ENCODE measurements at places on chromosomes 2 and 18.

DNA sequence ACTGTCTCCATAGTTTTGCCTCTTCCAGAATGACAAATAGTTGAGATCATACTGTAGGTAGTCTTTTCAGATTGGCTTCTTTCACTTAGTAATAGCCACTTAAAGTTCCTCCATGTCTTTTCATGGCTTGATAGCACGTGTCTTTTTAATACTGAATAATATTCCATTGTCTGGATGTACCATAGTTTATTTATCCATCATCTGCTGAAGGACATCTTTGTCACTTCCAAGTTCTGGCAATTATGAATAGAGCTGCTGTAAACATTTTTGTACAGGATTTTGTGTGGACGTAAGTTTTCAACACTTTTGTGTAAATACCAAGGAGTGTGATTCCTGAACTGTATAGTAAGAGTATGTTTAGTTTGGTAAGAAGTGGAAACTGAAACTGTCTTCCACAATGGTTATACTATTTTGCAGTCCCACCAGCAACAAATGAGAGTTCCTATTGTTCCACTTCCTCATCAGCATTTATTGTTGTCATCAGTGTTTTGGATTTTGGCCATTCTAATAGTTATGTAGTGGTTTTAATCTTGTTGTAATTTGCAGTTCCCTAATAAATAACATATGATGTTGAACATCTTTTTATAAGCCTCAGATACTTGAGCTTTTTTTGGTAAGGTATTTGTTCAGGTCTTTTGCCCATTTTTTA lies 18.9 kb downstream of the LTBP1 start:
- DNase-seq: no peak

DNA sequence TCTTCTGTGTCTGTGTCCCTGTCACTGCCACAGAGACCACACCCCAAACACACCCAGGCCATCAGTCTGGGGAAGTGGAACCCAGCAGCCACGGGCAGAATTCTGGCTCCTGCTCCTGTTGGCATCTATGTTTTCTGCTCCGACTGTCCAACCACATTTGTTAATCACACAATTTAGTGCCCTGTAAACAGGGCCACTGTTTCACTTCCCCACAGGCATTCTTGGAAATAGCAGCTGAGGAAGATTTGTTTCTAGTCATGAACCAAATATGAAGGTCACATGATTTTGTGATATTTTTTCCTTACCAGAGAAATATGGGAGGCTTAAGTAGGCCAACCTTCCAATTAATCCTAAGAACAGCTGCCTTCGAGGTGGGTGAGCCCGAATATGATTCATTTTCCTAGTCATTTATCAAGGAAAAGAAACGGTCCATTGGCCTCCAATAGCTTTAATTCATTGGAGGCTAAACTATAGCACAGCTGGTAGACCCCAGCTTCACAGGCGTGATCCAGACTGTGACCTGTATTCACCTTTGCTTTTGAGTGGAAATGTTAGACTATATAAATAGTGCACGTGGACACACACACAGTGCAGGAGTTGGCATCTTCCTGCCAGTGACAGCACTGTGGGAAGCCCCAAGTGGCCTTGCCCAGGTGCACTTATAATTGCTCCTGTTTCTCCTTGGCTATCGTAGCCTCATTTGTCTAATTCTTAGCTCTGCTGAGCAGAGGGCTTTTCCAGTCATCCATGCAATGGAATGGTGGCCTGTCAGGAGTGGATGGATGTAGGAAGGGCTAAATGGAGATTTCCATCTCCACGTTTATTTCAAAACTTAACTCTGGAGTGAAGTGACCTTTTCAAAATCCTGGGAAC lies 267.9 kb downstream of the LPIN1 start:
- no peak for DNase-seq

DNA sequence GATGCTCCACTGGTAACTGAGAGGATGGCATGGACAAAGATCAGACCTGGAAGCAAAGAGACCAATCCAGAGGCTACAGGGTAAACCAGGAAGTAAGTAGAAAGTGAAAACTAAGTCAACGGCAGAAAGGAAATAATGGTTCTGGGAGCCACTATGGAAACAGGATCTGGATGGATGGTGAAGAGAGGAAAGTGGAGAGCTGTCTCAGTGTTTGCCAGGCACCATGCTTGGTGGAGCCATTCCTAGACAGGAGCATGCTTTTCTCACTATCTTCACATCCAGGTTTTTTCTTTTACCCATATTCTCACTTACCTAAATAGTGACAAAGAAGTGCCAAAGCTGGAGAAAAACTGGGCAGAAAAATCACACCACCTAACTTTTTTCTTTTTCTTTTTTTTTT lies 22.2 kb downstream of the ZNF521 start:
- no peak for DNase-seq

- no peak for DNase-seq
These were observed 120.1 kb upstream of the PXDN start for GRCh38 chr2:1864301-1864980.

DNA sequence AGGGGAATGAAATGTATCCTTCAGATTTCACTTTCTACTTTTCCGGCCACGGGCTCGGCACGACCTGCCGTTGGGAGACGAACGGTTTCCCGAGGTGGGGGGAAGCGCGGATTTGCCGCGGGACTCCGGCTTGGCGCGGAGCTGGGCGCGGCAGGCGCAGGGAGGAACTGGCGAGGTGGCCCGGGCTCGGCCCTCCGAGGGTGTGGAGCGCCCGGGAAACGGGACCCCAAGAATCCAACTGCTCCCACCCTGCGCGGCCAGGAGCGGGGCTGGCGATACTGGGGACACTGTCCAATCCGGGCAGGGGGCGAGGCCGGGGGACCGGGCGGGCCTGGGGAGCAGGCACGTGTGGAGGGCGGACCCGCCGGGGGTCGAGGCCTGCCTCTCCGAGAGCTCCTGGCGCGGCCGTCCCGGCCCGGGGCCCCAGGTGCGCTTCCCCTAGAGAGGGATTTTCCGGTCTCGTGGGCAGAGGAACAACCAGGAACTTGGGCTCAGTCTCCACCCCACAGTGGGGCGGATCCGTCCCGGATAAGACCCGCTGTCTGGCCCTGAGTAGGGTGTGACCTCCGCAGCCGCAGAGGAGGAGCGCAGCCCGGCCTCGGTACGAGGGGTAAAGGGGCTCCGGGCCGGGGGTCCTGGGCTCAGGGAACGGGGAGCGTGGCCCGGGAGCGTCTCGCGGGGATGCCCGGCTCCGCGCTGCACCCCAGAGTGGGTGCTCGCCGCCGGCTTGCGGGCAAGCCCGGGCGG lies at the start of gene ANXA4:
Gene ANXA4, plus strand, starts transcription at position 560 of the 747 bp plus-strand sequence. CDS start 39,432 bp downstream, outside the sequence.
- DNase-seq: peak; percentile 39

- no peak for DNase-seq
These were observed 74.2 kb upstream of the ST6GAL2 start for GRCh38 chr2:106959975-106960682.

- no peak for DNase-seq
These were observed 118.4 kb downstream of the LNPK start for GRCh38 chr2:175883586-175884194.

GRCh38 chr18:5982332-5982731 lies 87.0 kb upstream of the TMEM200C start:
- DNase-seq: no peak

- no peak for DNase-seq
These were observed 458.1 kb upstream of the RAB12 start for GRCh38 chr18:8151181-8151580.

GRCh38 chr2:219418155-219419011 lies at the start of gene DES:
Gene DES, plus strand, starts transcription at chr2:219418377. Its CDS starts 86 bp downstream, at chr2:219418463.
- DNase-seq: no peak

DNA sequence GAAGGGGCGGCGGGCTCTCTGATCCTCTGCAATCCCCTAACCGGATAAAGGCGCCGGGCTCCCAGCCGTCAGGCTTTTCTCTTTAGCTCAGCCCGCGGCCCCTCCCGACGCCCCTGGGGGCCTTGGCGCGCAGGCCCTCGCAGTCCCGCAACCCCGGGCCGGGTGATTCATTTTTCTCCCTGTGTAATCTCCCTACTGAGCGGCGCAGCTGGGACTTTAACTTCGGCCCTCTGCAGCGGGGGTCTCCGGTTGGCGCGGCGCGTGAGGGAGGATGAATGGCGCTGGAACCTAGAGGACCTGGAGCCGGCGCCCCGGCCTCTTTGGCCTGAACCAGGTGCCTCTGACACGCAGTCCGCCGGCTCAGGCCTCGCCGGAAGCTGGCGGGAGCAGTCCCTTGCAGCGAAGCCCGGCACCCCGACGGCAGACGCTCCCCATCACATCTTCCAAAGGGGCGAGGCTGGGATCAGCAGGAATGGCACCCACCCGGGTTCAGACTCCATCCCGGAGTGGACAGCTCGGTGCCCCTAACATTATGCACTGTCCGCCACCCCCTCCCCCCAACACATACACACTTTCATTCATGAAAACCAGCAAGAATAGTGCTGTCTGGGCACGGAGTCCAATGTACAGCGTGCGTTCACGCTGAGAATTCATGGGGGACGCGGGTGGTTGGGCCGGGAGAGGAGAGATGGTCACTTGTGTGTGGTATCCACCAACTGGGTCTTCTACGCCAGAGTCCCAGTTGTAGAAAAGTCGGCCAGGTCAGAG lies 1.2 kb downstream of the CNGA3 start:
- no peak for DNase-seq

DNA sequence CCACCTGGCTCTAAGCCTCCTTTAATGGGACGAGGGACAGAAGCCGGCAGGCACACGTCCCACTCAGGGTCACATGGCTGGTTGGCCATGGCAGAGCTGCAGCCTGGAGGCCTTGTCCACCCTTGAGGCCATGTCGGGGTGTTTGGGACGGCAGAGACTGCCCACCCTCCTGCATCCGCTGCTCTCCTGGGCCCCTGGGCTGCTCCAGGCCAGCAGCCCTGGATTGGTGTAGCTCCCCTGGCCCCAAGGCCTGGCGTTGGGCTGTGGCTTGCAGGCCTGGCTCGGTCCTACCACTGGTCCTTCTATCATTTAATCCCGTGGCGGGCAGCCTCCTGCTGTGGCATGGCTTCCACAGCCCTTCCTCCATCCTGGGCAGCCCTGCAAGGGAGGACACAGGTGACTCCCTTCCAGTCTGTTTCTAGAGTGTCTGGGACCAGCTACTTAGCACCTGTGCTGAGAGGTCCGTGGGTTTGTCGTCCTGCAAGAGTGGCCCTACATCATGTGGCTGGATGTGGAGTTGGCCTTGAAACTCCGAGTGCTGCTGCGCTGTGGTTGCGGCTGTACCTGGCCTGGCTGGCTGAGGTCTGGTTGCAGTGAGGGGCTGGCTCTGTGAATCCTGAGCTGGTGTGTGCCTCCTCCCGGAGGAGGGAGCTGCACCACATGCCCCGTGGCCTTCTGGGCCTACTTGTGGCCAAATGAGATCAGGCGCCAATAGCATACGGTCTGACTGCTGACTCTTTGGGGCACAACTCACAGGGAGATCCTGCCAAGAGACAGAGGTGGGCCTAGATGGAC lies 67.3 kb downstream of the SH3RF3 start:
- no peak for DNase-seq

- no peak for DNase-seq
These were observed 152.0 kb upstream of the SLC1A4 start for GRCh38 chr2:64837116-64837731.

- DNase-seq: no peak
These were observed 135.0 kb downstream of the LAMA3 start for GRCh38 chr18:23824240-23824639.

- DNase-seq: no peak
These were observed 24.8 kb upstream of the ACYP2 start for GRCh38 chr2:54090521-54091117.

DNA sequence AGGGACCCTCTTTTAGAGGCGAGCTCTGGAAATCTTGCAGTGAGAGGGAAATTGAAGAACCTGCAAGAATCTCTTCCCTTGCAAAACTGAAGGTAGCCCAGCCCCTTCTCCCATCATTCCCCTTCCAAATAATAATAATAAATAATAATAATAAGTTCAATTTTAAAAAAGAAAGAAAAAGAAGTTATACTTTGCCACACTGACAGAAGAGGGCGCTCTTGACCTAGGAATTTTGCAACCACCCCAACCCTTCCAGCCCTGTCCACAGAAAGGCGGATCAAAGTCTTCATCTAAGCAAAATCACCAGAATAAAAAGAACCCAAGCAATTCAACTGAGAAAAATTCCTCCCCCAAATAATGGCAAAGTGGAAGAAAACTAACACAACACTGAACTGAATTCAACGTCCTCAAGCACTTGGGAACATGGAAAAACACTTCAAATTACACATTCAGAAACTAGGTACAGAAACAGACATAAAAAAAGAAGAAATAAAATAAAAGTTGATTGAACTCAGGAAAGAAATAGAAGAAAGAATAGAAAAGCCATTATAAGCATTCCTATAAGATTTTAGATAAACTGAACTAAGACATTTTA lies 98.9 kb upstream of the GLS start:
- DNase-seq: peak; percentile 29

- DNase-seq: no peak
These were observed 131.4 kb downstream of the ZNF236 start for GRCh38 chr18:76953583-76954233.

- no peak for DNase-seq
These were observed 138.1 kb downstream of the PTGR3 start for GRCh38 chr18:75070625-75071483.

GRCh38 chr2:86482034-86482433 lies 40.9 kb downstream of the KDM3A start:
- no peak for DNase-seq

DNA sequence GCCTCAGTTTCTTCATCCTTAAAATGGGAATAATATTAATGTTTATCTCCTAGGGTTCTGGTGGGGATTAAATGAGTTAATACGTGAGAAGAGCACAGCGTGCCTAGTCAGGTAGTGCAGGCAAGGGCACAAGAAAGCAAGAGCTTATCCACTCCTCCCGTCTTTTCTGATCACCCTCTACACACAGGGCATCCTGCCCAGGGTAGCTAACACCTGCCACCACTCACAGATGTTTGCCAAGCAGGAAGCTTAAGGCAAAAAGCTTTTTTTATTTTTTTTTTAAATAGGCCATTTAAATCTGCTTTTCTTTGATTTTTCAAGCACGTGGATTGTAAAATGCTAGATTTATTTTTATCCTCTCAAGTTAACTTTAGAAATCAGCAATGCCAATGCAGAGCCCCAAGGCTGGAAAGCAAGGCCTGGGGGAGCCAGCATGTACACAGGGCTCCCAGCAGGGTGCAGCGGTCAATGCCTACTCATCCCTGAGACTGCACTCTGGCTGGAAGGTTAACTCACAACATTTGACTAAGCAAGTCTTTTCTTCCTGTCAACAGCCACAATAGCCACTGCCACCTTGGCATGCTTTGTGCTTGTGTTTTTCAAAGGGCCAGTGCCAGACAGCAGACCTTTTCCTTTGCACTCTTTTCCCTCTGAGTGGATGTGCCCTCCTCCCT lies 86.5 kb upstream of the ACAA2 start:
- DNase-seq: no peak

GRCh38 chr2:113195923-113196501 lies 22.2 kb downstream of the PSD4 start:
- no peak for DNase-seq

- no peak for DNase-seq
These were observed 159.8 kb downstream of the METTL4 start for GRCh38 chr18:2411381-2411960.

DNA sequence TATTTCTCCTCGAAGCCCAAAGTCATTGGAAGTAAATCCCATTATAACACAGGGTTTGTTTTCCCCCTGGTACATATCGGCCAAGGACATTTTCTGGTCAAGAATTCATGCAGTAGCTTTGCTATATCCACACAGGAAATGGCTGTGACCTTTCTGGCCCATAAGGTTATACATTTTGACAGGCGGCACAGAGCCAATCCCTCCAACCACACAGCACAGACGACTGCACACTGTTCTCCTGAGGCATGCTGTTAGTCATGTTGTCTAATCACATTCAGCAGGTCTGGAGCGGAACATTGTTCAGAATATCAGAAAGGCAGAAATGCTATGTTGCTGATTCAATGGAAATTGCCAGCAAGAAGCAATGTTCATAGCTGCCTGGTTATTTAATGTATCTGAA lies 742.3 kb upstream of the SLC8A1 start:
- no peak for DNase-seq

GRCh38 chr2:233082222-233082930 lies 22.2 kb downstream of the INPP5D start:
- DNase-seq: no peak
